MG63 (cell line): ENCODE measurements at places on chromosomes 6 and 20. TPM values are rescaled to one million over a fixed set of nuclear protein-coding genes. Genes with fewer than 3 reads are reported as not detected.

DNA sequence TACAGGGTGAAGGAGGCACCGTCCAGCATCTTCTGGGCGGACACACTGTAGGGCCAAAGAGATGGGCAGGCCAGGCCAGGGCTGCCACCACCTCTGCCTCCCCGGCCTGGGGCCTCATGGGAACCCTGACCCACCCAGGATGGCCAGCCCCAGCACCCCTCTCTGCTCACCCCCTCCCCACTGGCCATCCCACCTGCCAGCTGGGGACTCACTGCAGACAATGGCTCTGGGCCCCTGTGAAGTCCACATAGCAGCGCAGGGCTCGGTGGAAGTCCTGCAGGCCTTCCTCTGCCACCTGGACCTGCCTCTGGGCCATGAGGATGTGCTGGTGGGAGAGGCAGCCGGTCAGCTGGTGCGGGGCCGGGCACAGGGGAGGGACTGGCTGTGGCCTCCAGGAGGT is 3.6 kb upstream of the C20orf144 start:
- no peak for DNase-seq

DNA sequence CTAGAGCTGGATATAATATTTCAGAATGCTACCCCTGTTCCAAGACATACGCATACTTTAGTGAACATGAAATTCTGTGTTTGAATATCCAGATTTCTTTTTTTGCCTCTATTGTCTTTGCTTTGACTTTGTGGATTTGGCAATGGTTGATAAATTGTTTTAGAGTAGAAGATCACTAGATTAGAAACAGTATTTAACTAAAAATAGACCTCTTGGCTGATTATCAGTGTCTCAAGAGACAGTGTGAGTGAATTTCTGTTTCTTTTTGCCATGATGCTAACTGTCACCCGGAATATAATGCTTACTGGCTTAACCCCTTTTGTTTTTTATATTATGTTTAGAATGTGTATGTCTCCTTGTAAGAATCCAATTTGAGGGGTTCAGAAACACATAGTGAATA is 102.5 kb downstream of the PLCB1 start:
- no peak for DNase-seq

DNA sequence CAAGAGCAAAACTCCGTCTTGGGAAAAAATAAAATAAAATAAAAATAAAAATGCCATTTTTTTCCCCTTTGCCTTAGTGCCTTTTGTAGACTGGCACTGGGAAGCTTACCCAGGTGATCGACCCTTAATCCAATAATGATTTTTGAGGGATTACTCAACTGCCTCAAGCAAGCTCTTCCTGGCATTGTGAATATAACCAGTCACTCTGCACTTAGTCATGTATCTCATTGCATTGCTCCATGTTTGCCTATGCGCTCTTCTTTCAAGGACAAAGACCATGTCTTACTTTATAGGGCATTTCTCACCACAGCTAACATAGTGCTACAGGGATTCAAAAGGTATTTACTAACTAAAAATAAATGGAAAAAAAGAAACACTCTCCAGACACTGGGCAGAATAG is 13.0 kb downstream of the GFOD1 start:
- DNase-seq, result no peak

The TSHZ2 gene
- total RNA-seq, result not detected in 2 replicates

GRCh38 chr20:53739799-53740785 is 146.5 kb upstream of the ZNF217 start:
- no peak for DNase-seq

DNA sequence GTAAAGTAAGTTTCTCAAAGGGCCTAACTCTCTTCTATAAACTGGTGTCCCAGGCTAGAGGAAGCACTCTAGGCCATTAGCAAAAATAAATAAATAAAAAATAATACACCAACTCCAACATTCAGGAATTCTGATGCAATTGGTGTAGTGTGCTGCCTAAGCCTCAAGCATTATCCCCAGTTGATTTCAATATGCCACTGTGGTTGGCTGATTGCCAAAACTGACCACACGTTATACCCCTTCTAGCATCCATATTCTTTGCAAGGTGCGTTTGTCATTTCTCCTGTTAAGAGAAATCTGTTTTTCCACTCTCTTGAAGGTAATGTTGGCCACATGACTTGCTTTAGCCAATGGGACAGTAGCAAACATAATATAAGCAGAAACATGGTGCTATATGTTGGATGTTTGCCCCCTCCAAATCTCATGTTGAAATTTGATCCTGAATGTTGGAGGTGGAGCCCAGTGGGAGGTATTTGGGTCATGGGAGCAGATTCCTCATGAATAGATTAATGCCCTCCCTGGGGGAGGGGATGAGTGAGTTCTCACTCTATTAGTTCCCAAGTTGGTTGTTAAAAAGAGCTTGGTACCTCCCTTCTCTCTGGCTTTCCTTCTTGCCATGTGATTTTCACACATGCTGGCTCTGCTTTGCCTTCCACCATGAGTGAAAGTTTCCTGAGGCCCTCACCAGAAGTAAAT is 71.9 kb upstream of the PLCB4 start:
- no peak for DNase-seq

DNA sequence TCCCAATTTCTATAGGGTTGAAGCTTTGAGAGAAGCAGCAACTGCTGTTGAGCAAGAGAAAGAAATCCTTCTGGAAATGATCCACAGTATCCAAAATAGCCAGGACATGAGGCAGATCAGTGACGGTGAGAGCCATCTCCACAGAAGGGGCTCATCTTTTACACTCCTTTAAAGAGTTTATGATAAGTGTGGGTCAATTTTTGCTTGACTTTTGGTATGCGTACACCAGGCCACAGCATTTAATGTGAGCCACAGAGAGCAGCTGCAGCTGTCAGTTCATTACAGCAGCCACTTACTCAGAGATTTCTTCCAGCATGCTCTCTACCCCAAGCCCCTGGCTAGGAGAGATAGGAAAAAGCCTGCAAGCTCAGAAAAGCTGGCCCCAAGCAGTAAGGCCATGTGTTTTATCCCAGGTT is 9.9 kb downstream of the BAG2 start:
- no peak for DNase-seq

The C20orf96 gene
- 1.6 TPM in 1 of 2 replicates, not detected in the other for total RNA-seq

DNA sequence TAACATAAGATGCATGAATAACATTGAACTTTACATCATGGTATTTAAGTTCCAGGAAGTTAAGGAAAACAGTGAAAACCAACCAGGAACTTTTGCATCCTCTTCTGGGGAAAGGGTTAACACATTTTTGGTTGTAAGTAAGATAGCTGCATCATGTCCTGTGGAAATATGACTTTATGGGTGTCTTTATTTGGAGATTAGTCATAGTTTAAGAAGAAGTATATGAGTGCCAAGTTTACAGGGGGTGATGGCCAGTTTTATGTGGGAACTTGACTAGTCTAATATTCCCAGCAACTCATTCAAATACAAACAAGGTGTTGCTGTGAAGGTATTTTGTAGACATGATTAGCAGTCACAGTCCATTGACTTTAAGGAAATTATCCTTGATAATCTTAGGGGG is 78.0 kb downstream of the PDE10A start:
- no peak for DNase-seq

The CALHM5 gene
- 0.49 and 0.81 TPM in 2 replicates for total RNA-seq

- peak; percentile 72 for DNase-seq
Observed at GRCh38 chr6:38131527-38131965, 312.0 kb downstream of the ZFAND3 start.

GRCh38 chr20:50163570-50164317 is 10.2 kb upstream of the PEDS1 start:
- DNase-seq, result peak; percentile 25

- no peak for DNase-seq
Observed at GRCh38 chr6:40378725-40379074, 208.5 kb downstream of the LRFN2 start.

DNA sequence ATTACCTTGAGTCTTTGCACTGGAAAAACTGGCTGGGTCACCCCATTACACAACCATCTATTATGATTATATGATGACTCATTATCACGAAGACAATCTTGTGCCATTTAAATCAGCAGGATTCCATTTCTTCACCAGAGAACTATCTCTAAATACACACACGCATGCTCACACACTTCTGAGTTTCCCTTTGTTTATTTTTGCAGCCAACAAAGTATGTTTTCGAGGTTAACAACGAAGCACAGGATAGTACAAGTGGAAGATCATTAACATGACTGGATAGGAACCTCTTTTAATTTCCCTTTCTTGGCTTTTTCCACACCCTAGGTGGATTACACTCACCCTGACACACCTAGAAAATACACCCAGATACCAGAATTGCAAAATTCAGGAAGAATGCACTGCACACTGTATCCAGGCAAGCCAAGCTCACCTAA is 18.9 kb downstream of the PERP start:
- peak; percentile 24 for DNase-seq

DNA sequence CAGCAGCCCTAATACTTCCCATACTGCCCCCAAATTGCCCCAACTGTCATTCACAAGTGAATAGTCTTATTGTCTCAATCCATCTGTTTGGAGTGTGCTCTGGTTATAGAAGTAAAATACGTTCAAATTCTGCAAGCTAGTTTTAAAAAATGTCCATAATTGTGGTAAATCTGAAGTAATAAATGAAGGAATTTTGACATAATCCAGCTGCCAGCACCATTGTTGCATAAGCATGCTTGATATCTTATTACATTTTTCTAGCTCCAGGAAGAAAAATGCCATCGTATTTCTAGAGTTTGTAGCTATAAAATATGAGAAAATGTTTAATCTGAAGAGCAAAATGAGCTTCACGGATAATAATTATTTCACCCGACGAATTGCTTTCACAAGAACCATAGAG is 664.7 kb downstream of the RFPL4B start:
- DNase-seq, result no peak

DNA sequence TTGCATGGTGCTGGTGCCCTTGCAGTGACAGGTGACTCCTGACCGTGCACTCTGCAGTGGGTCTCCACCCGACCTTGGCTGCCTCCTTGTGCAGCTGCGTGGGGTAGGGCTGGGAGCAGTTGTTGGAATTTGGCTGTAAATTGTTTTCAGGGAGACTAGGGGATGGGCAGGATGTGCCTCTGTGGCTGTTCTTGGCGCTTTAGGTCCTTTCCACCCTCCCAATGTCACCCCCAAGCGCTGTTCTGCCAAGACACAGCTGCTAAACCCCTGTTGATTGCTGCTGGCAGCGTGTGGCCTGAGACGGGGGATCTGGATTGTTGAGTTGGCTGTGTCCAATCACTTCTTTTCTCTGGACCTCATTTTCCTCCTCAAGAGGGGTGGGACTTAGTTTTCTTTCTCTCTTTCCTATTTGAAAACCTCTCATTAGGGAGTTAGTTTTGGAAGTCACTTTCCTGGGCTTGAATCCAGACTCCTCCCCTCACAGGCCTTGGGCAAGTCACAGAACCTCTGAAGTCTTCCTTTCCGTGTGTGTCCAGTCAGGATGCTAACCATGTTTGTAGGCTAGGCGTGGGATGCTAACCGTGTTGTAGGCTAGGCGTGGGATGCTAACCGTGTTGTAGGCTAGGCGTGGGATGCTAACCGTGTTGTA is 8.5 kb downstream of the IGF2R start:
- DNase-seq, result peak; percentile 47

- DNase-seq, result no peak
Observed at GRCh38 chr6:80196906-80197305, 90.4 kb downstream of the BCKDHB start.

The SLC13A3 gene
- not detected in 2 replicates for total RNA-seq

DNA sequence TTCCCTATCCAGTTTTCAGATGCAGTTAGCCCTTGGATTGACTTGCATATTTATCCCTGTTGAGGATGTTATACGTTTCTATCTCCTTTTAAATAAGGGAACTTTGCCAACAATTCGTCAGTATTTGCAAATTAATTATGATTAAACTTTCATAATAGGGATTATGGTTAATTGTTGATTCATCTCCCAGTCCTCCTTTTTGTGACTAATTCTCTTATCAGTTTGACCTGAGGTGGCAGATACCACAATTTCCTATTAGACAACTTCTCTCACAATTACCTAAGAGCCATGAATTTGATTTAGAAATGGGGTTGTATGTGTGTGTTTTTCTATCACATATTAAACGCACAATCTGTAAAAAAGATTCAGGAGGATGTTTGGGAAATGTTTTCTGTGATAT is 172.9 kb downstream of the LAMA2 start:
- no peak for DNase-seq

The GABRR2 gene
- total RNA-seq, result not detected in 2 replicates

The TMEM63B gene
- 18.4 and 35.3 TPM in 2 replicates for total RNA-seq
